ENCODE measurements at places on chromosomes 12 and 14. TPM values are rescaled to one million over a fixed set of nuclear protein-coding genes. Genes with fewer than 3 reads are reported as not detected.

DNA sequence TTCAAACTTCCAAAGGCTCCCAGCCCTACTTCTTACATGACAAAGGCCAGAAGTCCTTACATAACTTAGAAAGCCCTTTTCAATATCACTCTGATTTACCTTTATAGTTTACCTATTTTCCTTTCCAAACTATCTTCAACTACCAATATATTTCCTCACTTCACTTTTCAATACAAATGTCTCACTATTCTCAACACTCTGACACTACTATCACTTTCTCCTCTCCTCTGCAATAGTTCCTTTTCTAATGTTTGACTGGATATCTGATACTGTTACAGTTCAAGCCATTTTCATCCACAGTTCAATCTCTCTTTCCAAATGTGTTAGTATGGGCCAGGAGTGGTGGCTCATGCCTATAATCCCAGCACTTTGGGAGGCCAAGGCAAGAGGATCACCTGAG lies 3.3 kb downstream of the SARNP start:
- no peak for DNase-seq

DNA sequence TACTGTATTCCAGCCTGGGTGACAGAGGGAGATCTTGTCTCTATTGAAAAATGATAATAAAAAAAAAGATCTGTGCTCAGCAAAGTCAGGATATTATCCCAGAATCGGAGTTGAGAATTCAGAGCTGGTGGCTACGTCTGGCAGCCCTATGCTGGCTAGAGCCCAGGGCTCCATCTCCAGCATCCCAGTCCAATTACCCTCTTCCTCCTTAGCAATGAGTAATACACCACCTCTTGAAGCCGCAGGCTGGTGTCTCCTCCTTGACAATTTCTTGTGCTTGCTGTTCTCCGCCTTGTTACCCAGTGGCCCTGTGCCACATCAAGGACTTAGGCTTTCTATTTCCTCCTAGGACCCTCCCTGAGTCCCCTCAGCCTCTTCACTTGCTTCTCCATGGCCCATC lies 38.4 kb upstream of the DDX11 start:
- DNase-seq, result no peak

DNA sequence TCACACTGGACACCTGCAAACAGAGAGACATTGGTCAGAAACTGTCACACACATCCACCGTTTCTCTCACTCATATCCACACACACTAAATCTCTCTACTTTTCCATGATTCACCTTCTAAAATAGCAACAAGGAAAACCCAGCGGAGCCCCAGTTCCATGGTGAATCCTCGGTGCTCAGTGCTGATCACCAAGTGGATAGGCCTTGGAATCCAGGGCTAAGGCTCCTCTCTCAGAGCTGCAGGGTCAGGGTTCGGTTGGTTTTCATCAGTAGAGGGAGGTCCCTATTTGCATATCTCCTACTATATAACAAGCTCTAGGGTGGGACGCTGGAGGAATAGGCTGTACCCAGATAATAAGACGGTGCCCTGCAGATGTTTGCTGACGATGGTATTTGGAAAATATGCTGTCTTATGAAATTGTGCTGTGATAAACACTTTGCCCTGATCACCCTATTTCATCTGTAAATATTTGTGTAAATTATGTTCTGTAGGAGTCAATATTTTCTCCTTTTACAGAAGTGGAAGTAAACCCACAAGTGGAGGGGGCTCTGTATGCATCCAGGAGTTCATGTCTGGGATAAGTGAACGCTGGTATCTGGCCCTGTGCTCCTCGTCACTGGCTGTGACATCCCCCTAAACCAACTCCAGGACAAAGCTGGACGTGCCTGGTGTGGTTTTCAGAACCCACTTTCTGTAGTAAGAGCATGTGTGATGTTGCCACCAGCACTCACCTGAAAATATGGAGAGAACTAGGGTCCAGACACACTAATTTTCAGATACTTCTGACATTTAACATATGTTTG lies 709.2 kb downstream of the TMEM121 start:
- no peak for DNase-seq

DNA sequence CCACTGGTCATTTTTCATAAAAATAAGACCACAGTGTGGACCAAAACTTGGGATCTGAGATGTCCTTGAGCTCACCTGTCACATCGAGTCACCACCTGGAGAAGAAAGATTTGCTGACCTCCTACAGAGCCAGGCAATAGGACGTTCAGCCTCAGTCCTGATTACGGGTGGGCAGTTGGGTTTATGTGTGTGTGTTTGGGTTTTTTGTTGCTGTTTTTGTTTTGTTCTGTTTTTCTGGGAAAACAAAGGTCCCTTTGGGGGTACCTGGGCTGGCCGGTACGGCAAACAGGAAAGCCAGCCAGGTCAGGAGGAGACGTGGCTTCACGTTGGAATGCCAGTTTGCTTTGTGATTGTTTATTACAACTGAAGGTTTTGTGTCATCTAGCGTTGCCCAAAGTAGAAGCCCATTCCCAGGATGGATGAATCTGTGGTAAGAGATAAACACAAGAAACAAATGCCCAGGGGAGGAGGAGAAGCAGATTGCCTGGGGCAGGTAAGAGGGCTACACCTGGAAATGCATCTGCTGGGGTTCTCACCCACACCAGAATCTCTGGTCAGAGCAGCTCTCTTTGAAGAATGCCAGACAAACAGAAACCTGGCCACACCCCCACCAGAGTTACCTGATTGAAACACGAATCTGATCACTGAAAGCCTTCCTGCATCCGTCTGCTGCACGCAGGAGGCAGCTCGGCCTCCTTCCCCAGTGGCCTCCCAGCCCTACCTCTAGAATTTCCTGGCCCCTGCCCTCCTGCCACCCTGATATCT lies 100.1 kb upstream of the DIO3 start:
- DNase-seq, result no peak

DNA sequence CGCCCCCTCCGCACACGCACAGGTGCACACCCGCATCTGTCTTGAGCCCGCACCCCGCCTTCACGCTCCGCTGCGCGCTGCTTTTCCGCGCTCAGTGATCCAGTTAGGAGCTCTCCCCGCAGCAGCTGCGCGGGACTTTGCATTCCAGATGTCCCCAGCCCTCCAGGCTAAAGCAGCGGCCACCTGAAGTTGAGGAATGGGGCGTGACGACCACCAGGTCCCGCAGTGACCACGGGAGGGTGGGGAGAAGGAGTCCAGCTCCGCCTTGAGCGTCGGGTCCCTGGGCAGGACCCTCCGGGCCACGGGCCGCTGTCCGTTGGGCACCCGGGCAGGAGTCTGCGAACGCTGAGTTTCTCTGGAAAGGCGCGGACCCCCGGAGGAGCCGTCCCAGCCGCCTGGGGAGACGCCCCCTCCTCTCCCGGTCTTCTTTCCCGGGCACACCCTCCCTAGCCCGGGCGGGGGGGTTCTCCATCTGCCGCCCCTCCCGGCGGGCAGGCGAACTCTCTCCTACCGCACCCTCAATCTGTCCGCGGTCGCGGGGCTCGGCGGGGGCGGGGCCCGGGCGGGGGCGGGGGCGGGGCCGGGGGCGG lies 334 bp upstream of the TMEM132C start:
- DNase-seq, result no peak

GRCh38 chr14:22556021-22556989 lies 32.7 kb downstream of the DAD1 start:
- no peak for DNase-seq

GRCh38 chr12:130601327-130601726 lies 114.8 kb downstream of the RIMBP2 start:
- DNase-seq, result no peak

GRCh38 chr12:72289633-72290032 lies 17.5 kb downstream of the TRHDE start:
- DNase-seq, result no peak

GRCh38 chr12:12715128-12715458 lies 2.1 kb upstream of the CDKN1B start:
- no peak for DNase-seq

DNA sequence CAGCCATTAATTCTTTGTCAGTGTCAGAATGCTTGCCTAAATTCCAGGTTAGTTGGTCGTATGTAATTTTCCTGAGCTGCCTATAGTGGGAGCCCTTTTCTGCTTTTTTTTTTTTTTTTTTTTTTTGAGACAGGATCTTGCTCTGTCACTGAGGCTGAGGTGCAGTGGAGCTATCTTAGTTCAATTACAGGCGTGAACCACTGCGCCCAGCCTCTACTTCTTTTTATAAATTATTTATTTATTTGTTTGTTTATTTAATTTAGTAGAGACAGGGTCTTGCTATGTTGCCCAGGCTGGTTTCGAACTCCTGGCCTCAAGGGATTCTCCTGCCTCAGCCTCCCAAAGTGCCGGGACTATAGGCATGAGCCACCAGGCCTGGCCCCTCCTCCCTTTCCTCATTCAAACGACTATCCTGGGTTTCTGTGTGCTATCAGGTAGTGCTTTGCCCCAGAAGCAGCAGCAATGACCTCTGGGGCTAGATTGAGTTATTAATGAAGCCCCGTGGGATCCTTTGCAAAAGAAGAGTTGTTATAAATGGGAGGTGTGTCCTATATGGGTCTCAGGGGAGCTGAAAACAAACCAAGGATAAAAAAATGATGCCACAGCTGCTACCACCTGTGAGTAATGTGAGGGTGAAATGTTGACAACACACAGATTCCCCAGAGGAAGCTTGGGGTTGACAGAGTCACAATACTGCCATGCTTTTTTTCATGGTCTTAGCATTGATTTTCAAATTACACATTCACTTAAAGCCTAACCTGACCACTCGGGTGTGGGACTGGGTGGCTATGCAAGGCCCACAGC lies 34.6 kb upstream of the NFKBIA start:
- no peak for DNase-seq

DNA sequence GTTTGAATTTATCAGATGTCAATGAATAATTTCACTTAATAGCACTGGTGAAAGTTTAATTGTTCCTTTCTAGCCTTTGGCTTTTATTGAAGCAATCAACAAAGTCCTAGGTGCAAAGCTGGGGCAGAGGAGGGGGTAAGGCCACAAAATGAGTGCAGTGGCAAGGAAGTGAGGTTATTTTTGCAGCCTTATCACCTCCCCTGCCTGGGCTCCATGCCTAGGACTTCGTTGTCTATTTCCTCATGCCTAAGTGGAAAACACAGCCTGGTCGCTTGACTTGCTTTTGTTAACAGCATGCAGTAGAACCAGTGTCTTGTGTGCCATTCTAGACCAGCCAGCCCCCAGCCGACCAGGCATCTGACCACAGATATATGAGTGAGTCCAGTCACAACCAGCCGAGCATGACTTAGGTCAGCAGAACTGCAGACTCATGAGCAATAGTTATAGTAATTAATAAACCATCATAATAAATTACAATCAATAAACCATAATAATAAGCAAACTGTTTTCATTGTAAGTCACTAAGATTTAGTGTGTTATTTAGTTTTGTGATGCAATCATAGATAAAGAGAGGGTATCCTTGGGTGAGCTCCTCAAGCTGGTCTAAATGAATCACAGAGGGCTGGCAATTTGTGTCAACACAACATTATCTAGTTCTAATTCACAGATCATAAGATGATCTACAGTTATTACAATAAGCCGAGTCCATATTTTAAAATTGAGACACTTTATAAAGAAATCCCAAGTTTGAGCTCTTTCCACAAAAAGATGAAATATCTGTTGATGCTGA lies 156.8 kb downstream of the GLT1D1 start:
- no peak for DNase-seq

DNA sequence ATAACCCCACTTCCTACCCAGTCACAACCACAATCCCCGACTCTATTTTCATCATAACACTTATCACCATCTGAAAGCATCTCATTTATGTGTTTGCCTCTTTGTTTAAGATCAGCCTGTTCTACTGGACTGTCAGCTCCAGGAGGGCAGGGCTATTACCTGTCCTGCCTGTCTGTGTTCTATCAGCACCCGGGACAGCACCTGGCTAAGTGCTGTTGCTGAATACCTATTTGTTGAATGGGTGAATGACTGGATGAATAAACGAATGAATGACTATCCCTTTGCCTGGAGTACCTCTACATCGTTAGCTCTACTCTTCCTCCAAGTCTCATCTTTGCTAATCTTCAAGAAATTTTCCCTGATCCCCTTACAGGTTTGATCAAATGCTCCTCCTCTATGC lies 69.0 kb downstream of the WSCD2 start:
- DNase-seq, result no peak

- no peak for DNase-seq
Observed at GRCh38 chr14:61691495-61691894, 3.8 kb upstream of the HIF1A start.

GRCh38 chr12:68613209-68613904 lies 2.7 kb downstream of the RAP1B start:
- DNase-seq, result no peak

The RNFT2 gene
- 0.66 TPM for total RNA-seq

The RFC5 gene
- total RNA-seq, result 4.4 TPM

The KLRC4 gene
- total RNA-seq, result not detected

The COX6A1 gene
- total RNA-seq, result 142 TPM

The DBX2 gene
- total RNA-seq, result 0.14 TPM

The GUCY2C gene
- 0.11 TPM for total RNA-seq

The SOCS2 gene
- 16.6 TPM for total RNA-seq

The C12orf57 gene
- total RNA-seq, result 227 TPM

The NKX2-1 gene
- total RNA-seq, result not detected

The IAPP gene
- total RNA-seq, result not detected

The SAMD4A gene
- 173 TPM for total RNA-seq
